ENCODE measurements at places on chromosomes 6 and 20.
A peak's percentile ranks its signal among the peaks of the same experiment; 100 is the strongest.

GRCh38 chr6:33632558-33633039 is 11.5 kb downstream of the ITPR3 start:
- DNase-seq = peak; percentile 28

GRCh38 chr6:21342501-21342900 is 251.1 kb upstream of the SOX4 start:
- DNase-seq = no peak

DNA sequence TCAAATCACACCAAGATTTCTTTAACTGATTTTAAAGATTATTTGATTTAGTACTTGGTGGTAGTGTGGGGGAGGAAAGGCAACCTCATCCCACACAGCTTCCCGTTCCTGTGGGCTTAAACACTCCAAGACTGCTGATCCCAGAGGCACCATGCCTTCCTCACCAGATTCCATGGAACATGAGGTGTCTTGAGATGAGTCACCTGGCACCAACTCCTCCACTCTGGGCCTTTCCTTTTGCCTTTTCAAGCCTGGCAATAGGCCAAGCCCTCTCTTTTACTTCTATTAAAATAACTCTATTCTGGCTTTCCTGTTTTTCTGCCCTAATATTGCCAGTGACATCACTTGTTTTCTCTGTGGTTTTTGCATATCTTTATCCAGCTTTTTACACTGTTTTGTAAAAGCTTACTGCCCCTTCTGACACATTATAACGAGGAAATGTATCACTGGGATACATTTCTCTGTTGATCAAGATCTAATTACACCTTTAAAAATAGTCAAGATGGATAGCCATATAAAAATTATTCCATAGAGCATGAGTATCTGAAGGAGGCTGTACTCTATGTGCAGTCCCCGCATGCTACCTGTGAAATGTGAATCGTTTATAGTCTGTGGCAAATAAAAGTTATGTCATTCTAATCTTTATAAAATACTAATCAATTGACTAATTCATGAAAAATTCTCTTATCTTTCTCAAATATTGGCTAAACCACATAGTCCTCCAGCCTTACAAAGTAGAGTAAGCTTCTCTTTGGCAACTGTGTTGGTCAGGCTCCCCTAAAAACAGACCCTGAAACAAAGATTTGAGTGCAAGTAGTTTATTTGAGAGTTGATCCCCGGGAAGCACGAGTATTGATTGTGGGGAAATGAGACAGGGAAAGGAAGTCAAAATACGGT is 257.8 kb upstream of the KCNQ5 start:
- DNase-seq = no peak

DNA sequence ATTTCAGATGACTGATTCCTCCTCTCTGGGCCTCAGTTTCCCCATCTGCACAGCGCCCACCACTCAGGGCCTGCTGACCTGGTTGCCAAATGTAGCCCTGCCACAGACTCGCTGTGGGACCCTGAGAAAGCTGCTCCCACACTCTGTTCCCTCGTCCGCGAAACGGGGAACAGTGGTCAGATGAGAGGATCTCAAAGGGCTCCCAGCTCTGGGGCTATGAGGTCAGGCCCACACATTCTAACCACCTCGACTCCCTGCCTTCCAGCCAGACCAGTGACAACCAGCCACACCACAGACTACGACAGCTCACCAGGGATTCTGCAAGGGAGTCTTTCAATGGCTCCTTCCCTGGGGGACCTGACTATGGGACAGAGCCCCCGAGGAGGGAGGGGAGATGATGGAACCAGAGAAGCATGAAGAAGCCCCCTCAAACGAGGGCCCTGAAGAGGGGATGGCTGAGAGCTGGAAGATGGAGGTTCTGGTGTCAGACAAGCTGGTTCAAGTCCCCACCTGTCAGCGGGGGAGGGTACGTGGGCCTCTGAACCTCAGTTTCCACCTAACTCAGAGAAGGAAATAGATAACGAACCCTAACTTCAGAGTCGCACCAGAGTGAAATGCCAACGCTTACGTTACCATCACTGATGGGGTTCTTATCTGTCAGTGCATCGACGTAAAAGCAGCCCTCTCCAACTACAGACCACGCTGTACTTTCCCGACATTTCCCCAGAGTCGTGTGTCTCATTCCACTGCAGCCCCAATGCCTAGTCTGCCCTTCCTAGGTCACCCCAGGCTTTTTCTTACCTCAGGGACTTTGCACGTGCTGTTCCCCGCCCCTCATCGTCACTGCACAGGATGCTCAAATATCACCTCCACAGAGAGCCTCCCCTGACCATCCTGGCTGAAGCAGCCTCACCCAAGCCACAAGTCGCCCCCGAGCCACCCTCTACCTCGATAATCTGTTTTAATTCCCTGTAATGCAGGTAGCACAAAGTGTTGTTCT is 60.5 kb downstream of the PREX1 start:
- DNase-seq = peak; percentile 63

DNA sequence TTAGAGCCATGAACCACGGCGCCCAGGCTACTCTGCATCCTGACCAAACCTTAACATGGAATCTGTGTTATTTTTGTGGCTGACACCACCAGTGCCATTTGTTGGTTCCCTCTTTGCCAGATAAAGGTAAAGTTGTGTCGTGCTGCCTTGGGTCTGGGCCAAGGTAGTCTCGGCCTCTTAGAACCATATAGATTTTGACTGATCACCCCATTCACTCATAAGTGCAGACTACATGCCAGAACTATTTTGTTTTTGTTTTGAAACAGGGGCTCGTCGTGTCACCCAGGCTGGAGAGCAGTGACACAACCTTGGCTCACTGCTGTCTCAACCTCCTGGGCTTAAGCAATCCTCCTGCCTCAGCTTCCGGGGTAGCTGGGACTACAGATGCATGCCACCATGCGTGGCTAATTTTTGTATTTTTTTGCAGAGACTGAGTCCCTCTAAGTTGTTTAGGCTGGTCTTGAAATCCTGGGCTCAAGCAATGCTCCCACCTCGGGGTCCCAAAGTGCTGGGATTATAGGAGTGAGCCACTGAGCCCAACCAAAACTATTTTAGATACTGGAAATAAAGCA is 19.2 kb upstream of the RIPOR3 start:
- no peak for DNase-seq

Measured in T-helper 22 cell (primary cell).